ENCODE measurements at places on chromosomes 13 and 19.
A peak's percentile ranks its signal among the peaks of the same experiment; 100 is the strongest.

DNA sequence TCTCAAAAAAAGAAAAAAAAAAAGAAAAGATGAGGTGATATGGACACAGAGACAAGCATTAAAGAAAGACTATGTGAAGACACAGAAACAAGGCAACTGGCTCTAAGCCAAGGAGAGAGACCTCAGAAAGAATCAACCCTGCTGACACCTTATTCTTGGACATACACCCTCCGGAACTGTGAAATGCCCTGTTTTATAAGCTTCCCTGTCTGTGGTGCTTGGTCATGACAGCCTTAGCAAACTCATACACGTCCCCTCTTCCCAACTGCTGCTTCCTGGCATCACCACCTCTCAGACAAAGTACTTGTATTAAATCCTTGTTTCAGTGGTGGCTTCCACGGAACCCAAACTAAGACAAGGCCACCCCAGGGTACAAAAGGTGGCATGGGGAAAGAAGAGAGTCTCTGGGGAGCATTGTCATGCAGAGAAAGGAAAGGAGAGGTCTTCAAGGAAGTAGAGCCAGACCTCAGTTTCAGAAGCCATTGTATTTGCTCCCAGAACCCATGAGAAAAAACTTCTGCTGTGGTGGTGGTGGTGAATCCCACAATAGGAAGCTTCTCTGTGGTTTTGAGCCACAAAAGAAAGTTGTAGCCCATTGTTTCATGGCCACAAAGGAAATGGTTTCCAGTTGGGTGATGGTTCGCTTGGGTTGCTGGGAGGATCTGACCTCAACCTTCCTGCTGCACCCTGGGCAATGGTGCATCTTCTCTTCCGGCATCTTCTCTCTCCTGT, 16.3 kb upstream of the TSPAN16 start:
- peak; percentile 19 for DNase-seq

DNA sequence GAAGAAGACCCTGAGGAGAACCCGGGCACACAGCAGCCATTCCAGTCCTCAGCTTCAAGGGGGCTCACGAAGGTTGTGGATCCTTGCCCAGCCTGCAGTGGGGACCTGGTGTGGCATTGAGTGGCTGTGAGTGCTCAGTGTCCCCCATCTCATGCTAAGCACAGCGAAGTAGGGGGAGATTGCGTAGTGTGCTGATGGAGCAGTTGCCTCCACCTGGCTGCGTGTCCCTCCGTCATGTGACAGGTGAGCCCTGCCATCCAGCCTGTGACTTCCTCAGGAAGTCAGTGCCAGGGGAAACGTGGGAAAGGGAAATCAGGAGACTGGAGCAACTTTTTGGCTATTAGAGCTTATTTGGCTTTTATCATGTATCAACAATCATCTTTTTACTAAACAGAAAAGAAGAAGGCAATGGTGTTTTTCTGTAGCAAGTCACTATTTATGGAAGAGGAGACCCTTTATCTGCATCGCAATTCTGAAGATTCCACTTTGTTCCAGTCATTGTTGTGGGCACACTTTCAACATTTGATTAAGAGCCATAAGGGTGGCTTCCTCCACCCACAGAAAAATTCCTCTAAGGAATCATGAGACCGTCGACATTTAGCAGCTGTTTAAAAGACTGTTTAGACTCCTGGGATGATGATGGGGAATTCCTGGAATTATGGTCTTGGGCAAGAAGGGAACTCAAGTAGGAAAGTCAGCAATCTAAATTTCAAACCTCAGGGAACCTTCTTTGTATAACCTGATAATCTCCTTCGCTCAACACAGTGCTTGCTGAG, 126.8 kb upstream of the SPATA13 start:
- no peak for DNase-seq

DNA sequence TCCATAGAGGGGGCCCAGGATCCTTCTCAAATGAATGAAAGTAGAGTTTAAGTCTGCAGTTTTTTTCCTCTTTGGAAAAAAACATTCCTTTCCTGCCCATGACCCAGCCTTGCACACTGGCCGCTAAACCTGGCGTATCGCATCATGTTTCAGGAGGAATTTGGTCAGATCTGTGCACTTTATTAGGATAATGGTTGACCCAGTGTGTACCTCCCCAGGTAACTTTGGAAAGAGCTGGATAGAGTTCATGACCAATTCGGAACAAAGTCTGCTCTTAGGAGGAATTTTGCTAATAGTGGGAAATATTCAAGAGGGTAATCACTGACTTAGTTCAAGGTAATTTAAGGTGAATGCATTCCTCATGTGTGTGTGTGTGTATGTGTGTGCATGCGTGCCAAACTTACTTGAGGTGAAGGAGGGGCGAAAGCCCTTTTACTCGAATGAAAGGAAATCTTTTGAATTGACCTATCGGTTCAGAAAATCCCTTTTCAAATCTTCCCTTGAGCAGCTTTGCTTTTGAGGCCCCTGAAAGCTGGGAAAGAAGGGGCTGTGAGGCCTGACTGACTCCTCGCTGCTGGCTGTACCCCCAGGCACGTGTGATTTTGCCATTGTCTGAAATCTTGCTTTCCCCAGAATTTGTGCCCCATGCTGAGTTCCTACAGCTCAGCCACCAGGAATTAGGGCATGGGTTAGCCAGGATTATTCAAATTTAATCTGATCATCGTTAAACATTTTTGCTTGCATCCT, 46.3 kb downstream of the SIPA1L3 start:
- no peak for DNase-seq

DNA sequence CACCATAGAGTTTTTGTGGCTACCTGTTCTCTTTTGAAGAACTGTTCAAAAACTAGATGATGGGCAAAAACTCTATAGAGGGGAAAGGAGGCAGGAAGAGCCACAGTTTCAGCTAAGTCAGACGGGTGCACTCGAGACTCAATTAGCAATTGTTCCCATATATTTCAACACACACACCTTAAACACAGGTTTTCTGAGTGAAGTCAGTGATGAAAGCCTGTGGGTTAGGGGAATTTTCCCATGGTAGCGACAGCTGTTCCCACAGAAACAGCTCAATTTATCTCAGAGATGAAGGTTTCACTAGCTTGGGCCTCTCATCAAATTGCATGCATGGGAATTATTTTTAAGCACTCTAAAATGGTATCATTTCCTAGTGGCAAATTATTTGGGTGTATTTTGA, 143.4 kb downstream of the ZIC5 start:
- DNase-seq: no peak

- no peak for DNase-seq
Observed at GRCh38 chr13:33838647-33839046, 20.7 kb downstream of the RFC3 start.

DNA sequence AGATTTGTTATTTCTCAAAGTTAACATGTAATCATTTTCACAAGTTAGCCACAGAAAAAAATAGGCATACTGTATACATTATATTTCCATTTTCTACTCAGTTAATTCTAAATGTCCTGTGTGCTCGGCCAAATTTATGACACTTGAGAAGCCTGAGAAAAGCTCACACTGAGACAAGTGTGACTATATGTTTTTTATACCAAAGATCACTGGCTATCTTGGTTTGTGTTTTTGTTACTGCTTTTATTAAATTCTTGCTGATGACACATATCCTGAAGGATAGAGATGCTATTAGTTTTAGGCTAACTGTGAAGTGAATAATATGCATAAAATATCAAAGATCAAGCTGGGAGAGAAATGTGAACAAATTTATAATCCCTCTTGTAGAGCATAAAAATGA, 49.3 kb upstream of the IL17D start:
- no peak for DNase-seq

DNA sequence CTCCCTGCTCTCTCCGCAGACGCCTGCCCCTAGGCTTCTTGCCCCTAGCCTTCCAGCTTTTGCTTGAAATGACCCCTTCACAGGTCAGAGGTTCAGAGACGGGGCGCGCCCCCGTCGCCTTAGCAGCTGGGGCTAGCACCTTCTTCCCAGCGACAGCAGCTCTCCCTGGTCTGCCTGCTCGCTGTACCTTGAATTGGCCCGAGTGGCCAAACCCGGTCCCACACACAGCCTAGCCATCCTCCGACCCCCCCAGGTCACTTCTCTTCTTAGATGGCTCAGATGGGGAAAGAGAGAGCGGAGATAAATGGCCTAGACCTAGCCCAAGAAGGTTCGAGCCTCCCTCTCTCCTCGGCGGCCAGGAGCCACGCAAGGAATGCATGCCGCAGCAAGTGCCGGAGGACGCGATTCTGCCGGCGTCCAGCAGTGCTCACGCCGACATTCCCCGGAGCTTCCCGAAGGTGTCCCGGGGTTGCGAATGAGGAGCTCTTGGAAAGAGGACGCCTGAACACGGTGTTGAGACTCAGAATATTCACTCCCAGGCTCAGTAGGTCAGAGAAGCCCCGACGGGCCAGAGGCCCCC, 1.3 kb downstream of the CDX2 start:
- no peak for DNase-seq

- DNase-seq: no peak
Observed at GRCh38 chr13:60441761-60442160, 44.7 kb downstream of the TDRD3 start.
